ENCODE measurements at places on chromosomes 3 and 15. TPM values are rescaled to one million over a fixed set of nuclear protein-coding genes. Genes with fewer than 3 reads are reported as not detected.

GRCh38 chr15:49315391-49315823, 107.6 kb upstream of the FGF7 start:
- no peak for DNase-seq

GRCh38 chr3:120227710-120228347, 57.2 kb downstream of the GPR156 start:
- no peak for DNase-seq

DNA sequence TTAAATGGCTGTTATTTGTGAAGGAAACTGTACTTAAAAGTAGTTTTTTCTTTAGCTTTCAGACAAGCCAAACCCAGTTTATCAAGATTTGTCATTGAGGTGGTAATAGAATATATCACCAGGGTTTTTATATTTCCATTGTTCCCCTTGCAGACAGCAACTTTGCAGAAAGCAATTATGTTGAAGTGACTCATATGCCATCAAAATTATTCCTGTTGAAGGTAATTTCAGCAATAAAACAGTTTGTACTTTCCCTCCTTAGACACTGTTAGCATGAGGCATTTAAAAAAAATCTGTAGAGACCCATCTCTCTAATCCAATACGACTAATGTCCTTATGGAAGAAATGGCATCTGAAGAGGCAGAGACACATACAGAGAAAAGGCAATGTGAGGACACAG, 219.0 kb downstream of the NFKBIZ start:
- no peak for DNase-seq

GRCh38 chr15:67783303-67783702, 42.0 kb upstream of the SKOR1 start:
- DNase-seq = no peak

DNA sequence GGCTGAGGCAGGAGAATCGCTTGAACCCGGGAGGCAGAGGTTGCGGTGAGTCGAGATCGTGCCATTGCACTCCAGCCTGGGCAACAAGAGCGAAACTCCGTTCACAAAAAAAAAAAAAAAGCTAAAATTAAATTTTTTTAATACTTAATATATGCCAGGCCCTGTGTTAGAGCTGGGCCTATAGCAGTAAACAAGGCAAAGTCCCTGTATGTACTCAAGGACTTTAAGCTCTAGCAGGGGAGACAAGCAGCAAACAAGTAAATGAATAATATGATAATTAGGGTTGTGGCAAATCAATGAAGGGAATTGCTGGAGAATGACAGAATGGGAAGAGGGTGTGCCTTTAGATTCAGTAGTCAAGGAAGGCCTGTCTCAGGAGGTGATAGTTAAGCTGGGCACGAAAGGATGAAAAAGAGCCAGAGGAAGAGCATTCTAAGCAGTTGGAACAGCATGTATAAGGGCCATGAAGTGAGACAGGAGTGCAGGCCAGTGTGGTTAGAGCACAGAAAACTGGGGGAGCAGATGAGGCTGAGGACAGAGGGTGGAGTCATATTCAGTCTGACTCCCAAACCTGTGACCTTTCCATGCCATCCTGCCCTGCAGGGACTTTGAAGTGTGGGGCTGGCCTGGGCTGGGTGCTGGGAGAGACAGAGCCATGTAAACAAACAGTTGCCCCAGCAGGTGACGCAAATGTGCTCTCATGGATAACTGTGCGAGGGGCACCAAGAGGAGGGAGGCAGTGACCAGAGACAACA, 6.6 kb upstream of the RAF1 start:
- DNase-seq = peak; percentile 32

DNA sequence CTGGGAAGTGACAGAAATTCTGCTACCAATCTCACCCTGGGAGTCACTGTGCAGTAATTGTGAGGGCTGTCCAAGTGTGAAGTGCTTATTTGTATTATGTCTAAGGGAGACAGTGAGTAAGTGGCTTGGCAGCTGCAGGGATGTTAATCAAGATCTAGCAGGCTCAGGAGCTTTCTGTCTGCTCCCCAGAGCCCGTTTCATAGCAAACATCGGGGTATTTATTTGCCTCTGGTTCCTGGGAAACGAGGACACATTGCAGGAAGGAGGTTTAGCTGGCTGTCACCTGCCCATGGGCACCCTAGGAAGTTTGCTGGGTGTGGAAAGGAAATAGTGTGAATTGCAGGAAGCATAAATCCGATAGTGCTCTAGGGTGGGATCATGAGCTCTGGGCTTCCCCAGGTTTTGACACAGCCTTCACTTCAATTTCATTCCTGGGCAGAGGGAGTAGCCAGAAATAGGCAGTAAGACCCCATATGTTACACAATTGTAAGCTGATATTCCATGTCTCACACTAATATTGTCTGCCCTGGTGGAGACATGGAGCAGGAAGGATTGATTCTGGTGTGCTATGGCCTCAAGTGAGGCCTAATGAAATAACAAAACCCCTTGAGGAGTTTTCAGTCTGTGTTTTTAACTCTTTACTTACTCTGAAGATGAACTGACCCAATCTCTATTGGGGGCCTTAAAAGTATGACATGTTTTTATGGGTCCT, 74.1 kb upstream of the MITF start:
- DNase-seq = no peak

GRCh38 chr3:160170409-160171370, 54.5 kb upstream of the C3orf80 start:
- DNase-seq = no peak

- no peak for DNase-seq
These were observed 19.4 kb downstream of the IFT57 start for GRCh38 chr3:108202834-108203233.

Gene CCDC33
- total RNA-seq = not detected

DNA sequence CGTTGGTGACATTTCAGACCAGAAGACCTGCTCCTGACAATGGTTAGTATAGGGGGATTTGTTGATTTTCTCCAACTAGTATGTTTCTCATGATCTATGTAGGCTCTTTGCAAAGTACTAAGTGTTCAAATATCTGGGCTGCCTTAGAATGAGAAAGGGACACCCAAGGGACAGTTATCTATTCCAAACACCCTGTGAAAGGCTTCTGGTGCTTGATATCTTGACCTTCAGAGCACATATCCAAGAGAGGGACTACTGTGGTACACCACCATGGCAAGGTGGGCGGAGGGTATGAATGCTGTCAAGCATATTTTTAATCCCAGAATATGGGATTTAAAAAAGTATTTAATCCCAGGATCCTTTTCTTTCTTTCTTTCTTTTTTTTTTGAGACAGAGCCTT, 1.1 kb downstream of the FANCD2OS start:
- DNase-seq = no peak

- DNase-seq = no peak
These were observed 269.0 kb upstream of the TPM1 start for GRCh38 chr15:62773369-62774165.

Gene RAP2B
- 8.6 TPM for total RNA-seq

Gene GATM
- 38.4 TPM for total RNA-seq

GRCh38 chr15:75348562-75349350, 1.9 kb downstream of the NEIL1 start:
- no peak for DNase-seq

All from sigmoid colon (tissue), 7 donors.